SJSA1 (cell line): ENCODE measurements at places on chromosomes 7 and 10. TPM values are rescaled to one million over a fixed set of nuclear protein-coding genes. Genes with fewer than 3 reads are reported as not detected.

DNA sequence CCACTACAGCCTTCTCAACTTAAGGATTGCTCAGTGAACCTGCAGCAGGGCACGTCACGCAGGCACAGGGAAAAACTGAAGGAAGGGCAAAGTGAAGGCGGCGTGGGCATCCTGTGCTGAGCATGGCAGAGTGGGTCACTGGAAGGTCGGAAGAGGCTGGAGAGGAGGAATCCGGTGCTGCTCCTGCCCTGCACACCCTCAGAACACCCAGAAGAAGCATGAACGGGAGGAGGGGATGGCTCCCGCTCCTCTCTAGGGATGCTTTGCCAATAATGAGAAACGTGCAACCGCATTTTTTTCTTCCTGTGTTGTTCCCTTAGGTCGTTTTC lies 175.1 kb downstream of the TNS3 start:
- DNase-seq = no peak

- DNase-seq = no peak
Observed at GRCh38 chr10:6398399-6398798, 181.7 kb downstream of the PRKCQ start.

- DNase-seq = no peak
Observed at GRCh38 chr10:97412891-97413304, 11.8 kb upstream of the RRP12 start.

DNA sequence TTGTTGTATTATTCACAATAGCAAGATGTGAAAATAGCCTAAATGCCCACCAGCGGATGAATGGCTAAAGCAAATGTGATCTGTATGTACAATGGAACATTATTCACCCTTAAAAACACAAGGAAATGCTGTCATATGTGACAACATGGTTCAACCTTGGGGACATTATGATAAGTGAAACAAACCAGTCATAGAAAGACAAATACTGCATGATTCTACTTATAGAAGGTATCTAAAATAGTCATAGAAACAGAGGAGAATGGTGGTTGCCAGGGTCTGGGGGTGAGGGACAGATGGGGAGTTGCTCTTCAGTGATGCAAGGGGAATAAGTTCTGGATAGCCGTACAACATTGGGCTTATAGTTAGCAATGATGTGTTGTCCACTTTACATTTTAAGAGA lies 58.4 kb downstream of the NRF1 start:
- DNase-seq = no peak

DNA sequence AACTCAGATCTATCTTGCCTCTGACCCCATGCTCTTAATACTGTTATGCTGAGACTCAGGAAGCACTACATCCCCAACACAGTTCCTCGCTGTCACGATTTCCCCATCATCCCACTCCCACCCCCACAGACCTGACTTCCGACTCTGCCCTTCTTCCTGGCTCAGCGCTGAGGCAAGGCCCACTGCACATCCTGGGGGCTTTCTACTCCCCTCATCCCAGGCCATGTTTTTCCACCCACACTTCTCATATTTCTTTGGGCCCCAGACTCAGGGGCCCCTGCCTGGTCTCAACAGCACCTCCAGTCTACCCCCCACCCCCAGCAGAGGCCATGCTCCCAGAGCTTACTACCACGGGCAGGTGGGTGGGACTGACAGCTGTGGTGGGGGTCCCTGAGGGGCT lies 7.7 kb upstream of the NDST2 start:
- DNase-seq = no peak

DNA sequence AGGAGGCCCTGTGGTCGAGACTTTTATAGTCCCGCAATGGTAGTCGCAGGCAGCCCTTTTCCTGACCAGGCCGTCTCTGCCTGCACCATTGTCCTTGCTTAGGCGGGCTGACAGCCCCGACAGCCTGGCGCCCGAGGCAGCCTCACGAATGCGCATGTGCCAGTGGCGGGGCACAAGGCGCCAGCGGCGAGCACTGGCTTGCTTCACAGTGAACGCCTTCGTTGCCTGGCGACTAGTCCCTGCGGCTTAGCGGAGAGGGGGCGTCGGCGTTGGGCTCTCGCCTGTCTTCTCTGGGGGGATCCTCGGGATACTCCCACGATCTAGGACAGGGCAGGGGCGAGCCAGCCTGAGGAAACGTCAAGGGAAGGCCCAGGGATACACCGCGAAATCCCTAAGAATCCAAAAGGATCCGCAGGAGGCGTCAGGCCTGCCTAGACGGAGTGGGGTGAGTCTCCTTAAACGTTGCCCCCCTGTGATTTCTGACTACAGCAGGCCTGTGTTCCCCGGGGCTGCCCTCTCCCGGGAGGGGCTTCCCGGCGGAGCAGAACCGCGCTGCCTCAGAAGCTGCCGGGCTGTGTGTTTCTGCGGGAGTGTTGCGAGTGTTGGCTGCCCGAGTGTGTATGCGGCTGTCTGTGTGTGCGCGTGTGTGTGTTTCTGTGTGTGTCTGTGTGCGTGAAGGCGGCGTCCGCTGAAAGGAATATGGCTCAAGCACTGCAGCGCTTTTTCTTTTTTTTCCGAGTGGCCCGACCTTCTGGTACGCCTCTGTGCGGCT lies 20.5 kb upstream of the ZNF273 start:
- DNase-seq = peak; percentile 33

DNA sequence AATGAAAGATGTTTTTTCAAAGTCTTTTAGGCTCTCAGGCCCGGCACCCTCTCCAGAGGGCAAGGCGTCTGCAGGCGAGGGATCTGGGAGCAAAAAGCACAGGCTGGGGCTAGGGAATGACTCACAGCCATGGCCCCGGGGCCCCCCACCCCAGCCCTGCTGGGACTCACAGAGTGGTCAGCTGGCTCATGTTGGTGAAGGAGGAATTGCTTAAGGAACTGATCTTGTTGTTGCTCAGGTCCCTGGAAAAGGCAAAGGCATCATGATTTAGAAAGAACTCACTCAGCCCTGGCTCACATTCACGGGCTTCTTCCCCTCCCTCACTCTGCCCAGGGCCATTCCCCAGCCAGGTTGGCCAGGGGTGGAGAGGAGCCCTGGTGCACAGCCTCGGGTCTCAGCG lies 151.5 kb downstream of the SLIT1 start:
- DNase-seq = no peak

GRCh38 chr10:62302760-62303159 lies 34.1 kb upstream of the RTKN2 start:
- no peak for DNase-seq

GRCh38 chr10:57959318-57960006 lies 308.2 kb downstream of the IPMK start:
- DNase-seq = no peak

DNA sequence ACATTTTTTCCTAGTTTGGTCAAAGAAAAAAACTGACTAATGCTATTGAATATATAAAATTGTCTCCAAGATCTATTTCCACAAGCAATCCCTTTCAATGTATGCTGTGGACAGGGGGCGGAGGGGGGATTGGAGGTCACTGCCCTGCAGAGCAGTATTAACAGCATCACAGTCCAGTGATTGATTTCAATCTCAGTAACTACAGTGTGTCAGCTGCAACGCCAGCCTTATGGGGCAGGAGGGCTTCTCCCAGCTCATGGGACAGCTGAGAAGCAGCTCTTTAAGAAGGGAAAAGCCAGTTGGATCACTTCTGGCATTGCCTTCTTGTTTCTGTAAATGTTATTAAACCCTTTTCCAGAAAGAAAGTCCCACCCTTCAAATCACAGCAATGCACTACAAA lies 65.0 kb downstream of the RAPGEF5 start:
- no peak for DNase-seq

DNA sequence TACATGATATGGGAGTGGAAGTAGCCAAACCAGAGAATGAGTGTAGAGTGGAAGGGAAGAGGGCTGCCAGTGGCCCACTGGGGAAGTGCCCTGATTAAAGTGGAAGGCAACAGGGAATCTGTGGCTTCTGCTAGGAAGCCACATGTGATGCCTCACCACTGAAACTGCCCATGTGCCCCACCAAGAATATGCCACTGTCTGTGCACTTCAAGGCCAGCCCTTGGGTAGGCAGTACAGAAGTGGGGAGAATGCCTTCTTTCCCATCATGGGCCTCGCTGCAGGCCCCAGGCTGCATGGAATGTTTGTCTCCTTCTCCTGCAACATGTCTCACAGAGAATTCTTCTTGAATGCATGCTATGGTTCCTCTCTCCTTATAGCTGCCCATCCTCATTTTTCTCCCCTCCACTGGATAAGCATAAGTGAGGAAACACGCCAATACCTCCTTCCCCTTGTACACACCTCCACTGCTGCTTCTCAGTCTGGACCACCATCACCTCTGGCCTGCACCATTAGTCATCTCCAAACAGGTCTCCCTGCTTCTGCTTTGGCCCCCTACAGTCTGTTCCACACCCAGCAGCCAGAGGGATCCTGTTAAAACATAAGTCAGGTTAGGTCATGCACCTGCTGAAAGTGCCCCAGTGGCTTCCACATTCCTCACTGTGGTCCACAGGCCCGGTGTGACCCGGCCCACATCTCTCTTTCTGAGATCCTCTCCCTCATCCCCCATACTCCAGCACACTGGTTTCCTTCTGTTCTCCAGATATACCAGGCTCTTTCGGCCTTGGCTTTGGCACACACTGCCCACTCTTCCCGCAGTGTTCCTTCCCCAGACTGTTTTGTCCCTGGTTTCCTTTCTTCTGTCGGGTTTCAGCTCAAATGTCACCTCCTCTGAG lies 37.1 kb downstream of the SNX10 start:
- DNase-seq = no peak

DNA sequence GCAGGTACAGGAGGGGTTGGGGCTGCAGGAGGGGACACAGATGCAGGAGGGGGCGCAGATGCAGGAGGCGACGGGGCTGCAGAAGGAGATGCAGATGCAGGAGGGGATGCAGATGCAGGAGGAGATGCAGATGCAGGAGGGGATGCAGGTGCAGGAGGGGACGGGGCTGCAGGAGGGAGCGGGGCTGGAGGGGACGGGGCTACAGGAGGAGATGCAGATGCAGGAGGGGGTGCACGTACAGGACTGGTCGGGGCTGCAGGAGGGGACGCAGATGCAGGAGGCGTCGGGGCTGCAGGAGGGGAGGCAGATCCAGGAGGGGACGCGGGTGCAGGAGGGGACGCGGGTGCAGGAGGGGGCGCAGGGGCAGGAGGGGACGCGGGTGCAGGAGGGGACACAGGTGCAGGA lies 66.5 kb downstream of the VWA2 start:
- DNase-seq = no peak

- DNase-seq = peak; percentile 61
Observed at GRCh38 chr7:142482891-142483658, 225.2 kb upstream of the PRSS58 start.

DNA sequence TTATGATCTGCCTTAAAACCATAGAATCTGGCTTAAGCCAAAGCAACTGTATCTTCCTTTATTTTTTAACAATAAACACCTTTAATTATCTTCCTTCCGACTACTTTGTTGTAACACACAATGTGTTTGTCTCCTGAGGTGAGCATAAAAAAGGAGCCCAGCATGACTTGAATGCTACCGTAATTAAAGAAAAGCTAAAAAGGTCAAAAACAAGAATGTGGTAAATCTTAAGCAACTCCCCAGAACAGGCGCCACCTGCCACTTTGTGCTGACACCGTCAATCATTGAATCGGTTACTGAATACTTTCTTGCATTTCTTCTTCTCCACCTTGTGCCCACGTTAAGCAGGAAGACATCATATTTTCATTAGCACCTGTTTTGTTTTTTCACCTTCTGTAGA lies 569.9 kb upstream of the C7orf33 start:
- no peak for DNase-seq

GRCh38 chr7:108413782-108414492 lies 42.3 kb downstream of the NRCAM start:
- DNase-seq = no peak

DNA sequence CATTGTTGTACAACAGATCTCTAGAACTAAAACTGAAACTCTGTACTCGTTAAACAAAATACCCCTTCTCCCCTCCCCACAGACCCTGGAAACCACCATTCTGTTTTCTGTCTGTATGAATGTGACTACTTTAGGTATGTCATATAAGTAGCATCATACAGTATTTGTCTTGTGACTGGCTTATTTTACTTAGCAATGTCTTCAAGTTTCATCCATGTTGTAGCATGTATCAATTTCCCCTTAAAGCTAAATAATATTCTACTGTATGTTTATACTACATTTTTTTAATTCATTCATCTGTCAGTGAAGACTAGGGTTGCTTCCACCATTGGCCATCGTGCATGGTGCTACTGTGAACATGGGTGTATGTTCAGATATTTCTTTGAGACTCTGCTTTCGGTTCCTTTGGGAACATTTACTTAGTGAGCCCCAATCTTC lies 71.2 kb upstream of the RPA3 start:
- no peak for DNase-seq

DNA sequence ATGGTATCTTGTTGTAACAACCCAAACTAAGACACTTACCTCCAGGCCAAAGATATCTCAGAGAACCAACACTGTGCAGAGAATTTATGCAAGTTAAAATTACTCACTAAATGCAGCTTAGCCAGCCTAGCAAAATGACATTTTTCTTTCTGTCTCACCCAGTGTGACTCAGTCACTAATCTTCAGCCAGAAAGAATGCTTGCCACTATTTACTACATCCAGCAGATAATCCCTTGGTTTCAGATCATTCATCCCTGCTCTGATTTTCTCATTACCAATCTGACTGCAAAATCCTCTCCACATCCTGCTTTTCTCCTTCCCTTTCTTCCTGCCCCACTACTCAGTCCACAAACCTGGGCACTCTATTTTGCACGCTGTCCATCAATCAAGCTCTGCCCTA lies 93.5 kb upstream of the NEBL start:
- DNase-seq = no peak

SLC13A1 gene
- total RNA-seq = 0.09 and 0.84 TPM in 2 replicates

KIF11 gene
- total RNA-seq = 79.7 and 93.0 TPM in 2 replicates

CTAGE15 gene
- total RNA-seq = 0.13 and 0.22 TPM in 2 replicates

PTF1A gene
- not detected in 2 replicates for total RNA-seq

WNT16 gene
- not detected in 2 replicates for total RNA-seq

MRLN gene
- total RNA-seq = not detected in 2 replicates

NSUN6 gene
- 3.2 and 8.4 TPM in 2 replicates for total RNA-seq

TACC2 gene
- total RNA-seq = 4.9 and 11.2 TPM in 2 replicates

SLC29A3 gene
- 0.88 and 1.1 TPM in 2 replicates for total RNA-seq

FIS1 gene
- 132 and 162 TPM in 2 replicates for total RNA-seq

GPR85 gene
- 2.3 and 7.1 TPM in 2 replicates for total RNA-seq

ATRNL1 gene
- total RNA-seq = 32.1 and 36.2 TPM in 2 replicates

PPP1R17 gene
- not detected in 2 replicates for total RNA-seq

IQCE gene
- 10.9 and 16.1 TPM in 2 replicates for total RNA-seq

SPDYE2 gene
- not detected in 2 replicates for total RNA-seq

LRRN3 gene
- 0.22 TPM in 1 of 2 replicates, not detected in the other for total RNA-seq
